ENCODE measurements at places on chromosomes 5 and 9.
A peak's percentile ranks its signal among the peaks of the same experiment; 100 is the strongest.

DNA sequence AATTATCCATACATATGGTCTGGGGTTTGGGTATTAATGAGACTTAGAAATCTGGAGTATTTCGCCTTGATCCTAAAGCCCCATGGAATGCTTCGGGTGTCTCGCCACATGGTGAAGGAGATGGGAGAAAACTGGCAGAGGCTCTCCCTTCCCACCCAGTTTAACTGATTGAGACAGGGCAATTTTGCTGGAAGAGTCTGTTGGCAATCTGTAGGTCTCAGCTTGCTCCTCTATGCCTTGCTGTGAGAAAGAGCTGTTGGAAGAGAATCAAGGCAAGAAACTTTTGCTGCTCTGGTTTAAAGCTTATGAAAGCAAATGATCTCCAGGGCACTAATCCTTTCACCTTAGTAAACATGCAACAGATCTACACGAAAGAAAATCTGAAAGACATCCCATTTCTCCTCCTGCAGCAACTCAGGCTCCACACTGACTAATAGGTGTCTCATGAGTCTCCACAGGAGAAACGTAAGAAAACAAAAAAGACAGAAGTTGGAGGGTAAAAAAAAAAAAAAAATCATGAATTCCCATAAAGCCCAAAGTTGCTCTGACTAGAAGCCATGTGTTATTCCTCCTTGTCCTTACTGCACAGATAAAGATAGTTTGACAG lies 369.9 kb downstream of the EFNA5 start:
- DNase-seq, result peak; percentile 16

GRCh38 chr9:130996676-130997394 lies 12.1 kb upstream of the LAMC3 start:
- no peak for DNase-seq

- DNase-seq, result no peak
These were observed 10.6 kb upstream of the GPX8 start for GRCh38 chr5:55149308-55149795.

DNA sequence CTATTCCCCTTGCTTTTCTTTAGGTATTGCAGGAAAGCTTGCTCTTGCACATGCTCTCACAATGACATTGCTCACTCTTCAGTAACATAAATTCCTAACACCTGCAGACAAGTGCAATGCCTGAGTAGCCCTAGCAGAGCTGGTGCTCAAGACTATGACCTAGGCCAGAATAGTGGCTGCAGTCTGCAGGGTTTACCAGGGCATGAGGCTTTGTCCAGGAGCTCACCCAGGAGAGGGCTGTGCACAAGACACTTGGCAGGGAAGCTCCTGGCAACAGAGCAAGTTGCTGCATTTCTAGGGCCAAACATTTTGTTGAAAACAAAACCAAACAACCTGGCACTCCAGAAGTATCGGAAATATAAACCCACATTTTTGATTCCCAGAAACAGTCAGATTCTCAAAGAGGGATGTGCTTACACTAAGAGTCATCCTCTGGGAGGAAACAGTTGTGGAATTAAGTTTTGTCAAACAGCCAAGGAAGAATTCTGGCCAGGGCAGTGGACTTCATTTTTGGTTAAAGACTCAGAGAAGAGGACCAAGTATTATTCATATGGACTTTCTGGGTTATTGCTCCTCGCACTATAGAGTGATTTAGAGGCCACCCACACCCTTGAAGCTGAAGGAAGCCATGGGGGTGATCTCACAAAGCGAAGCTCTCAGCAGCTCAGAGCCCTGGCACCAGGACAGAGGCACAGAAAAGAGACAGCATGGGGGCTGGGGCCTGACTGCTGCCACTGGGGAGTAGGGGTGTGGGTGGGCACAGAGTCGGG lies 44.9 kb downstream of the MACROH2A1 start:
- peak; percentile 83 for DNase-seq

GRCh38 chr9:7509576-7510145 lies 289.9 kb downstream of the DMAC1 start:
- DNase-seq, result no peak

GRCh38 chr9:134623258-134624066 lies 18.1 kb upstream of the COL5A1 start:
- DNase-seq, result no peak

- no peak for DNase-seq
These were observed 108.0 kb downstream of the PAM start for GRCh38 chr5:102863058-102863457.

DNA sequence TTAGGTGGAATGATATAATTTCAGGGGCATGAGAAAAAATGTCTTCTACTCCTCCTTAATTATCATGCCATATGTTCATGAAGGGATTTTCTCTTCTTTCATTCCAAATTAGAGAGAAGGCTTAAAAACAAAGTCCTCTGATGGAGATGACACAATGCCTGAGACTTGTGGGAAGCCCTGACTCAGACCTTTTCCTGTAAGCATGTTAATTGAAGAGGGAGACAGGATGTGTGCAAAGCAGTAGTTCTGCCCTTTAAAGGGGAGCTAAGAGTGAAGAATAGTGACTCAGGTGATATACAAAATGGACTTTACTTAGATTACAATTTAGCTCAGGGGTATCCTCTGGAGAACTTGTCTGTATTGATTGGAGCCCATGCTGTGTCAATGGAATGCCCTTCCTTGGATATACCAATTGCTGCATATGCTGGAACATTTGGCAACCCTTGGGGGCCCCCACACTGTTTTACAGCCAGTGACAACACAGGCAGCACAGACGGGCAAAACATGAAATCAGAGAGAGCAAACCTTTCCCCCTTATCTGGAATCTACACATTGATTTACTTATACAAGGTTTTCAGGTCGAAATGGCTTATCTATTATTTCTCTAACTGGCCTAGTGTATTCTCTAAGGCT lies 81.3 kb downstream of the IZUMO3 start:
- DNase-seq, result peak; percentile 16

- DNase-seq, result no peak
These were observed 76.4 kb upstream of the DPYSL3 start for GRCh38 chr5:147586221-147586620.

GRCh38 chr9:37390759-37391158 lies 31.7 kb upstream of the GRHPR start:
- DNase-seq, result no peak

DNA sequence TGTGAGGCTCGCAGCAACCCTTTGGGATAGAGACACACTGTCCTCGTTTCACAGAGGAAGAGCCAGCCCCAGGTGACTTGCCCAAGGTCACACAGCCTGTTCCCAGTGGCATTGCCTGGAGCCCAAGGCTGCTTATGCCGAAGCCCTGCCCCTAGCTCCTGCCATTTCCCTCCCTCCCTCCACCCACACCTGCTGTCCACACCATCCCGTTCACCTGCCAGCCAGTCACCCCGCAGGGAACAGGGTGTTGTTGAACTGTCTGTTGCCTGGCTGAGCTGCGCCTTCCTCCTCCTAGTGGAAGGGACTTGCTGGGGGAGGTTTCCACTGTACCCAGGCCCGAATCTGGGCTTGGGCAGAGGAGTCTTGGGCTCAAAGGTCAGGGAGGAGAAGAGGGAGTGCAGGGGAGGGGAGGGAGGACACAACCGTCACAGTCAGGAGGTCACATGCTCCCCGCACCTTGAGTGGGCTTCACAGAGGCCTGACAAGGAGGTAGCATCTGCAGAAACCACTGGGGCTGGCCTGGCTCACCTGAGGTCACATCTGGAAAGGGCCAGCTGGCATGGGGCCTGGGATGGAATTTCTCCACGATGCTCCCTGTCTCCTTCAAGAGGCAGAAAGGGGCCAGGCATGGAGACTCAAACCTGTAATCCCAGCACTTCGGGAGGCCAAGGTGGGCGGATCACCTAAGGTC lies 6.3 kb downstream of the TTC16 start:
- DNase-seq, result no peak

DNA sequence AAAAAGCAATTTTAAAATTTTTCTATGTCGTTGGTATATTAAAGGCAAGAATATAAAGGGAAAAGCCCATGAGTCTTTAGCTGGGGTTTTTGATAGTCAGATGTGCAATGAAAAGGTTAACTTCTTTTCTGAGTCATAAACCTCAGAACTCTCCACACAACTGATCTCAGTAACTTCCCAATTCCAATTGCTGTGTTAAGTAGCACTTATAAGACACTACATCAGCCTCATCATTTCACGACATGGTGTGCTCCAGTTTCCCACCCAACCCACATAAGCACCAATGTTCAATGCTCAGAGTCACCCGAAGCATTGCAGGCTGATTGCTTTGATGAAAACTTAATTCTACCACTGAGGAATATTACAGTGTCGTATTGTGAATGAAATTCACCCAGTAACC lies 155.8 kb downstream of the TSSK1B start:
- DNase-seq, result peak; percentile 59
